ENCODE measurements at places on chromosomes 2 and 18. TPM values are rescaled to one million over a fixed set of nuclear protein-coding genes. Genes with fewer than 3 reads are reported as not detected.

NR4A2 gene
- total RNA-seq: 9.0 TPM

BBS5 gene
- total RNA-seq: 10.9 TPM

DHRS9 gene
- total RNA-seq: not detected

LYPD6B gene
- 0.47 TPM for total RNA-seq

CYRIA gene
- total RNA-seq: 16.6 TPM

DIPK1C gene
- not detected for total RNA-seq

ARL4C gene
- total RNA-seq: 15.1 TPM

GTF2A1L gene
- not detected for total RNA-seq

ATF2 gene
- total RNA-seq: 58.1 TPM

FTCDNL1 gene
- total RNA-seq: 10.7 TPM

GRCh38 chr2:20997953-20998722, 45.7 kb downstream of the APOB start:
- no peak overlapping the region for H3K27ac ChIP-seq
- no peak for DNase-seq
- no peak overlapping the region for H3K4me3 ChIP-seq
- no peaks in the 10 kb centered on the region for H3K36me3 ChIP-seq
- H3K27me3 ChIP-seq: no peaks in the 10 kb centered on the region
- H3K4me1 ChIP-seq: no peaks in the 10 kb centered on the region

- no peak overlapping the region for H3K4me3 ChIP-seq
- H3K27me3 ChIP-seq: no peaks in the 10 kb centered on the region
- no peak for DNase-seq
These were observed 171.3 kb upstream of the XIRP2 start for GRCh38 chr2:166716968-166717367.

DNA sequence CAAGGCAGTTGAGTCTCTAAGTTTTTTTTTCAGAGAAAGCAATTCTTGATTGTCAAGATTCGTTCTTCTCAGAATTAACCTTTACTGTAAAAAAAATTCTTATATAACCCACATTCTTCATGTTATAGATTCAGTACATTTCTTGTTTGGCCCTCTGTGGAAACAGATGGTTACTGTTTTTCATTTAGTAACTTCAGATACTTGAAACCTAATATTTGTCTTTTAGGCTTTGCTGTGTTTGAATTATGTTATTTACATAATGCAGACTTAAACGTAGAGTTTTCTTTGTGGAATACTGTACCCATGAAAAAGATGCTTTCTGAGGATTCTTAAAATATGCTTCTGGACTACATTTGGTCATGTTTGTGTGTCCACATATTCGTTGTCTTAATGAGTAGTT, 48.2 kb downstream of the EML4 start:
- no peaks in the 10 kb centered on the region for H3K36me3 ChIP-seq
- H3K27me3 ChIP-seq: no peaks in the 10 kb centered on the region
- peaks cover 13% of the 10 kb centered on the region for H3K4me1 ChIP-seq
- no peak overlapping the region for H3K27ac ChIP-seq
- DNase-seq: no peak

- no peak overlapping the region for H3K27ac ChIP-seq
- H3K27me3 ChIP-seq: no peaks in the 10 kb centered on the region
- no peak overlapping the region for H3K4me3 ChIP-seq
- no peaks in the 10 kb centered on the region for H3K4me1 ChIP-seq
These were observed 271.7 kb downstream of the NDUFA10 start for GRCh38 chr2:239753401-239753837.

DNA sequence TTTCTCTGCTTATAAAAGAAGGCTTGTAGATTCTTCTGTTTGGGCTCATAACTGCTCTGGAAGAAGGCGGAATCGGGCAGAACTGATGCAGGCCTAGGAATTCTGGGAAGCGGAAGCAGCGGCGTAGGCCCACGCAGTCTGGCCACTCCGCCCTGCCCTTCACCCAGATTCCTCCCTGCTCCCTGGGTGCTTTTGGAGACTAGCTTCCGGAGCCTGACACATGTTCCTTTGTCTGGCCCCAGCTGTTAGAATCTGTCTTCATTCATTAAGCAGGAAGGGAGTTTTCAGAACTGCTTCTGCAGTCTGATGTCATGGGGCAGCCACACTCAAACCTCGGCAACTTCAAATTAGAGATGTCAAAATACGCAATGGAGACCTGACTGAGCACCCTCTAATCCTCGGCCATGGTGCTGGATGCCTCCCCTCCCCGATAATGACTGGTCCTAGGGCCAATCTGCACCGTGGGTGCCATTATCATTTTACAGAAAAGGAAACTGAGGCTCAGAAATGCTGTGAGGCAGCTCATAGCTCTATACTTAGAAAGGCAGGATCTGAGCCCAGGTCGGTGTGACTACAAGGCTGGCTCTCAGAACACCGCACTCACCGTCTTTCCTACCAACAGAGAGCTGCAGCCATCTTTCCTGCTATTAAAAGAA, 275.7 kb downstream of the MYCN start:
- no peaks in the 10 kb centered on the region for H3K27me3 ChIP-seq
- H3K4me3 ChIP-seq: no peak overlapping the region
- no peak for DNase-seq
- no peaks in the 10 kb centered on the region for H3K4me1 ChIP-seq
- no peaks in the 10 kb centered on the region for H3K36me3 ChIP-seq

- DNase-seq: no peak
- H3K27ac ChIP-seq: no peak overlapping the region
- H3K4me1 ChIP-seq: no peaks in the 10 kb centered on the region
- H3K36me3 ChIP-seq: no peaks in the 10 kb centered on the region
- H3K4me3 ChIP-seq: no peak overlapping the region
These were observed 321.9 kb downstream of the CELF4 start for GRCh38 chr18:37243741-37244140.

DNA sequence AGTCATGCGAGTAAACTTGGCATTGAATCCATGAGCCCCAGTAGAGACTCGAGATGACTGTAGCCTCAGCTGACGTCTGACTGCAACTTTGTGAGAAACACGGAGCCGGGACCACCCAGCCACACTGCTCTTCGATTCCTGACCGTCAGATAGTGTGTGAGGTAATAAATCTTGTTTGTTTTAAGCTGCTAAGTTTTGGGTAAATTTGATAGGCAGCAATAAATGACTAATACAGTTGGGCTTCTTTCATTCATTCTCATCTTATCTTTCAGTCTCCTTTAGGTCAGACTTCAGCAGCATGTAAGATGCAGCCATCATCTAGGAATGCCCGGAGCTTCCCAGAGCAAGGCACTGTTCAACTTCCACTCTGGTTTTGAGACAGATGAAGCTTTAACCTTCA, 8.0 kb upstream of the KLHL29 start:
- no peaks in the 10 kb centered on the region for H3K36me3 ChIP-seq
- no peak overlapping the region for H3K4me3 ChIP-seq
- H3K4me1 ChIP-seq: no peaks in the 10 kb centered on the region

GRCh38 chr18:44626807-44627206, 53.9 kb upstream of the SETBP1 start:
- H3K27ac ChIP-seq: no peak overlapping the region
- no peak overlapping the region for H3K4me3 ChIP-seq
- no peak for DNase-seq
- H3K36me3 ChIP-seq: no peaks in the 10 kb centered on the region

- H3K27me3 ChIP-seq: peaks cover 4% of the 10 kb centered on the region
- H3K36me3 ChIP-seq: no peaks in the 10 kb centered on the region
These were observed 9.4 kb downstream of the BCL11A start for GRCh38 chr2:60544062-60544461.

All from adrenal gland (tissue), 19 donors.